ENCODE measurements at places on chromosomes 16 and 17.

GRCh38 chr17:48438516-48439061 is 8.6 kb upstream of the SKAP1 start:
- DNase-seq = no peak

- DNase-seq = no peak
Measured at GRCh38 chr17:14732211-14732610, 431.3 kb downstream of the HS3ST3B1 start.

GRCh38 chr16:15466886-15467781 is 32.7 kb downstream of the BMERB1 start:
- peak; percentile 13 for DNase-seq

- peak; percentile 65 for DNase-seq
Measured at GRCh38 chr17:4074831-4075495, 67.9 kb downstream of the ZZEF1 start.

- DNase-seq = no peak
Measured at GRCh38 chr17:51820766-51821165, 337.7 kb downstream of the CA10 start.

GRCh38 chr17:45906237-45906636 is 11.9 kb downstream of the MAPT start:
- DNase-seq = no peak

DNA sequence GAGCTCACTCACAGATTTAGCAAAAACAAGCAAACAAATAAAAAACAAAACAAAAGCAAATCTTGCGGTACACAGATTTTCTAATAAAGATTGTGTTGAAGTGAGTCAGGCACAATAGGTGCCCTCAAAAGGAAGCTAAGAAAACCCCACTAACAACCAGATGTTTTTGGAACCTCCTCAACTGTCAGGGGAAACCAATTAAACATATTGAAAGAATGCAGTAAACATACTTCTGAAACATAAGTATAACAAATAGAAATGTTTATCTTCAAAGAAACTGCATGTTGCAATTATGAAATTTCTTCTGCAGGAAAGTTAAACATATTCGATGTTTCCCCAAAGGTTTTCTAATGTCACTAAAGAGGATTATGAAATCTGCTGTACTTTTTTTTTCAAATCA is 110.5 kb upstream of the CORO6 start:
- no peak for DNase-seq
